Activated CD8-positive, alpha-beta memory T cell treated with anti-CD3 and anti-CD28 coated beads for 4 hours (primary cell): ENCODE measurements at places on chromosomes 2 and 18.

DNA sequence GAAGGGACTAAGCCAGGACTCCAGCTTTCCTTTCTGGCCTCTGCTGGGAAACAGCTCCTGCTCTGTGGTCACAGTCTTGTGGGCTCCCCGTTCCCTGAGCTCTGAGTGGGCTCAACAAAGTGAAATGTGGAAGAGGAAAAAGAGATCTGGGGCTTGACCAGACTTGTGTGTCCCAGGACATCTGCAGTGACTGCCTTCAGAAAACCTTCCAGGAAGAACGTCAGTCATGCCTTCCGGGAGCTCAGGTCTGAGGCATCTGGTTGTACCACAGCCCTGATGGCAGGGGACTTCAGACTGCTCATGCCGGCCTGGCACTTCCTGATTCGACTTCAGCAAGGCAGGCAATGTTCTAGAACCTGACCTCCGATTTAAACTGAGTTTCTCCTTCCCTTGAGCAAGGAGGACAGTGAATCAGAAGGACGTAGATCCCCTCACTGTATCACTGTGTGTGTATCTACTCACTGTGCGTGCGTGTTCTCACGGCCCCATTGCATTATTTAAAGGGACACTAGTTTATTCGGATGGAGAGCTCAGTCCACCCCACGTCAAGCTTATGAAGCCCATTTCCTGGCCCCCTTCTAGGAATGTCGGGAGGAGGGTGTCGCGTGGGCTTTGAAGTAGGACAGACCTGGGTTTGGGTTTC is 548 bp upstream of the FBLN7 start:
- DNase-seq: no peak

- DNase-seq: no peak
Observed at GRCh38 chr2:31386648-31387047, 27.9 kb downstream of the XDH start.

GRCh38 chr2:118105497-118105896 is 17.2 kb downstream of the INSIG2 start:
- DNase-seq: no peak

- DNase-seq: no peak
Observed at GRCh38 chr2:33372940-33373553, 103.4 kb upstream of the RASGRP3 start.

GRCh38 chr2:74544634-74545033 is 9.1 kb downstream of the LOXL3 start:
- DNase-seq: no peak

- no peak for DNase-seq
Observed at GRCh38 chr2:201890453-201890852, 84.1 kb downstream of the CDK15 start.

- no peak for DNase-seq
Observed at GRCh38 chr2:178025551-178026185, 46.9 kb downstream of the PDE11A start.

- DNase-seq: no peak
Observed at GRCh38 chr18:72460210-72460680, 83.9 kb downstream of the CBLN2 start.

DNA sequence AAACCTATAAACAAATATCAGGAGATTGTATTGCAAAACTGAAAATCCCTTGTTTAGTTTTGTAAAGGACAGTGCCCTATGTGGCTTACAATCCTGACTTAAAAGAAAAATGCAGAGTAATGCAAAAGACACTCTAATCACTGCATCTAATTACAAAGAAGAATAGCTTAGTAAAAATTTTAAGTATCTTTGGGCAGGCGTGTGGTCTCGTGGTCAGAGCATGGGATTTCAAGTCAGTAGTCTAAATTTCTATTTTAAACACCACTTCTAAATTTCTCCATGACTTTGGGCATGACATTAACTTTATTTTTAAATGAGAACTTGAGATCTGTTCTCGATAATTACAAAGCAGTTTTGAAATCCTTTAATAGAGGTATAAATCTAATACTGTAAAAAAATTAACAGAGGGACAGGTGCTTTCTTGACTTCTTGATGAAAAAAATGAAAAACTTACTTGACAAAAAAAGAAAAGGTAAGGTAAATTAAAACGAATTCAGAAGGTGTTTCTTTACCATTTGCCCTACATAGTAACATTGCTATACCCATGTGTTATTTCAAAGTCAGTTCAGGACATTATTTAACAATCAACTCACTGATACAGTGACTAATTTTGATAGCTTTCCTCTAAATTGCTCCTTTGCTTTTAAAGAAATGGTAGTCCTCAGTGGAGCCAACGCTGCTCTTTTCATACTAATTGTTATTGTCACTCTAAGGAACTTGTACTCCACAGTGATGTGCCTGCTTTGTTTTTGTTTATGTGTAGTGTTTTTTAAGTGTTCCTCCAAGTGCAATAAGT is 17.6 kb upstream of the FTCDNL1 start:
- DNase-seq: no peak

- no peak for DNase-seq
Observed at GRCh38 chr2:74083750-74084149, 64.0 kb downstream of the BOLA3 start.

GRCh38 chr2:133421516-133422324 is 146.5 kb downstream of the NCKAP5 start:
- no peak for DNase-seq

DNA sequence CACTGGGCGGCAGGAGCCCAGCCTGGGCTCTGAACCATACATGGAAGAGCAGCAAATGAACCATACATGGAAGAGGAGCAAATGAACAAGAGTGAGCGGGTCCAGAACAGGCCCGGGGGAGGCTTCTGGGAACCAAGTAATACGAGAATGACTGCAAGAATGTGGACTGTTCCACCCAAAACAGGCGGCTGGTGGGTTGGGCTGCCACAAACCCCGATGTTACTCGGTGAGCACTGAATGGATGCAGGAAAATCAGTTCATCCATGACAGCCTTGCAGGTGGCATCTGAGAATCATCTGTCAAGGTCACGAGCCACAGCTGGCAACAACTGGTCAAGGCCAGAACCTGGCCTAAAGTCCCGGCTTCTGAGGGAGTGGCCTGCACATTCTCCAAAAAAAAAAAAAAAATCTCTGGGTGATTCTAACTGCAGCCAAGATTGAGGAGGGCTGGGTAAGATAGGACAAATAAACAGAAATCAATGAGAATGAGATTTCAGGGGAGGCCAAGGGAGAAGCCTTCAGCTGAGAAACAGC is 106.1 kb downstream of the ZNF516 start:
- no peak for DNase-seq

- DNase-seq: no peak
Observed at GRCh38 chr2:148982282-148982681, 56.2 kb upstream of the LYPD6B start.

- DNase-seq: no peak
Observed at GRCh38 chr18:48934415-48934722, 16.4 kb downstream of the SMAD7 start.

DNA sequence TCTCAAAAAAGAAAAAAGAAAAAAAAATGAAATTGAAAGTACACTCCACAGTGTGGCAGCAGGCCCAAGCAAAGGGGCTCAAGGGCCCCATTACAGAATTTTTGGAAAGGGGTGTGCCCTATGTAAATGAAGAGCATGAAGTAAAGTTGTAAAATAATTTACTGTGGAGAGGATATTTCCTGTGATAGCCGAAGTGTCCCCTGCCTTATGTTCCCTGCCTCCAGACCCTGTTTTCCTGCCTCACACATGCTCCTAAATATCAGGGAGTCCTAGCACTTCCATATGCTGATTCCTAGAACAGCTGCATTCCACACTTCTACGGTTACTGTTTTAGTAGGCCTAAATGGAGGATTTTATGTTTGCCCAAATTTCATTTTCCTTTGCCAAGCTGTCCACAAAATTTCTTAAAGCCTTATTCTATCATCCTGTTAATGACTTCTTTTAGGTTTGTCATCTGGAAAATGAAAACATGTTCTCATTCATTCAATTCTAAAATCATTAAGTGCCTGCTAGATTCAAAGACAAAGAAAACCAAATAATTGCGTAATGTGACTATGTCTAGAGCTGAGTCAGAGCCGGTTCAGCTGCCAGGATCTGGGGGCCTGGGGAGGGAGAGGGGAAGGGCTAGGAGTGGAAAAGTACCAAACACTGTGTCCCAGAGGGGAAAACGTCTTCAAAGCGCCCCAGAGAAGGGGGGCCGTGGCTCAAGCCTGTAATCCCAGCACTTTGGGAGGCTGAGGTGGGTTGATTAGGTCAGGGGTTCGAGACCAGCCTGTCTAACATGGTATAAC is 25.9 kb upstream of the IMPA2 start:
- DNase-seq: no peak

DNA sequence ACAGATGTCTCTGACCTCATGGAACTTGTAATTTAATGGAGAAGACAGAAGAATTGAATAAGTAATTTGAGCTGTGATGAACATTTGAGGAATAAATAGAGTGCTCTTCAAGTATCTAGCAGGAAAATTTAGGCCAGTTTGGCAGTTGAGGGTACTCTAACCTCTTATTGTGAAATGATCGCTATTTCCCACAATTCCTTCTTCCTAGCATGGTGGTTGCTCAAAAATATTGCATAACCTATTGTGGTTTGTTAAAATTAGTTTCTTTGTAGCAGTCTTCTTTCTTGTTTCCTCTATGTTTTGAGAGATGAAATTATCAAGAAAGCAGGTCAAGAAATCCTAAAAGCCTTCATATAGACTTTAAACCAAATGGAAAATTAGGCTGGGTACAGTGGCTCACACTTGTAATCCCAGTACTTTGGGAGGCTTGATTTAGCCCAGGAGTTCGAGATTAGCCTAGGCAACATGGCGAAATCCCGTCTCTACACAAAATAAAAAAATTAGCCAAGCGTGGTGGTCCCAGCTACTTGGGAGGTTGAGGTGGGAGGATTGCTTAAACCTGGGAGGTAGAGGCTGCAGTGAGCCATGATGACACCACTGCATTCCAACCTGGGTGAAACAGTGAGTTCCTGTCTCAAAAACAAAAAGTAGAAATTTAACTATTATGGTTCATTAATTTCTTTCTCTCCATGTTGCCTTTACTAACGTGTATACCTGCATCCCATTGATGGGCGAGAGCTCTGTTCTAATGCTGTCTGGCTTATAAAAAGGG is 58.7 kb downstream of the RBKS start:
- DNase-seq: no peak

DNA sequence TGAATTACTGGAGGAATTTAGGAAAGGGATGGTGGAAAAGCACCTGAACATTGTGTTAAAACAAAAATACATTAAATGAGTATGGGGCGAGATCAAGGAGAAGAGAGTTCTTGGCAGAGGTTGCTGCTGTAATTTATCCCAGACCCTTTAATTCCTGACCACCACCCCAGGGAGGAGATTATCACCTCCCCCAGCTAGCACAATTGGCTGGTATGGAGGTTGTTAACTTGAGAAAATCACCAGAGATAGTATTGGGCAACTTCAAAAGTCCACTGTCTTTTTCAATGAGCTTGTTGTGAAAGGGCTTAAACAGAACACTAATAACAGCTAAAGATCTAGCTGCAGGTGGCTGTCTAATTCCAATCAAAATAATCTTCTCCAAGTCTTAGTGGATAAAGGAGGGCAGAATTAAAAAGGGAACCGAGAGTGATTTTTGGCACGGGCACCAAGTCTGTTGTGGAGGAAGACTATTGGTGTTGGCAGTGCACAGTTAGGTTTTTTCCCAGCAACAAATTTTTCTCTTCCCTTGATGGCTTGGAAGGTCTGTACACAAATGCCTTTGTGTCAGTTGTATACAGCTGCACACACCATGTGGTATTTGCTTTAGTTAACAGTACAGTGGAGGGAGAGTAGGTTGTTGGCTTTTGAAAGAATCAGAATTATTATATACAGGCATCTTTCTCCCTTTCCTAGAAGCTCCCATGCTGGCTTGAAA is 289.5 kb downstream of the SLC4A3 start:
- DNase-seq: no peak

DNA sequence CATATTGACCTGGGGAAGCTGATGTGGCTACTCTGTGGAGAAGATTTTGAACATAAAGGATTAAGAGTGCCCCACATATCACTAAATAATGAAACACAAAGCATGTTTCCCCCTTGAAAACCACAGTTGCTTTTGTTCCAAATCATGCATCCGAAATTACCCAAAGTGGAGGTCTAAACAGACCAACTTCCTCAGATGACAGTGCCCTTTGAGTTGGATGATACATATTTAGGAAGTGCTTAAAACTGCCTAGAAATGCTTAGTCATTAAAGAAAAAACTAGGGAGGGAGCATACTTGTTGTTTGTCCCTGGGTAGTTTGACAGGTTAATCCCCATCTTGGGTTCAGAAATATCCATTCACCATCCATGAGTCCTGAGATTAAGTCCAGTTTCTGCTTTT is 1070.3 kb downstream of the SUCLG1 start:
- no peak for DNase-seq

DNA sequence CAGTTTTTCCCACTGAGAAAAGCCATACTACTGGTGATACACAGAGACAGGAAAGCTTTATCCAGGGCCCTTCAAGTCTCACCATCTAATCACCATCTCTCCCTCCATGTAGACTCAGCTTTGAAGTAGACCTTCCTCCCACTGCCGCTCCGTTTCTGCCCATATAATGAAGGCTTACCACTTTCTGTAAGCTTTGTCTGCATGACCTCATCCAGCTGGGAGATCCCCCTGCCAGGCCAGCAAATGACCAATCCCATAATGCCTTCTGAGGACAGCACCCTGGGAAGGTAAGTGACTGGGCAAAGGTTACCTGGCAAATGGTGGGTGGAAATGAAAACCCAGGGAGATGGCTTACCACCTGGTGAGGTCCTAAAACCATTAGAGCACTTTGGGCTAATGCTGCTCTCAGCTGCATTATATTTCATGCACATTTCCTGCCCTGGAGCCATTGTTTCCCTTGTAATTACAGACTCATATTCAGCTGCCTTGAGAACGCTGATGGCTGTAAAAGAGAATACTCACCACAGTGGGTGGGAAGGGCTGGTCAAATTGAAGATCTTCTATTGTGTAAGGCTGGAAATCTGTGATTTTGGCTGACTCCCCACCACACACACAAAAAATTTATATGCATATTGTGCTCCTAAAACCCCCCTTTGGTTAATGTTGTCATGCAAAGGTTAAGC is 350.7 kb upstream of the SYT4 start:
- DNase-seq: no peak

DNA sequence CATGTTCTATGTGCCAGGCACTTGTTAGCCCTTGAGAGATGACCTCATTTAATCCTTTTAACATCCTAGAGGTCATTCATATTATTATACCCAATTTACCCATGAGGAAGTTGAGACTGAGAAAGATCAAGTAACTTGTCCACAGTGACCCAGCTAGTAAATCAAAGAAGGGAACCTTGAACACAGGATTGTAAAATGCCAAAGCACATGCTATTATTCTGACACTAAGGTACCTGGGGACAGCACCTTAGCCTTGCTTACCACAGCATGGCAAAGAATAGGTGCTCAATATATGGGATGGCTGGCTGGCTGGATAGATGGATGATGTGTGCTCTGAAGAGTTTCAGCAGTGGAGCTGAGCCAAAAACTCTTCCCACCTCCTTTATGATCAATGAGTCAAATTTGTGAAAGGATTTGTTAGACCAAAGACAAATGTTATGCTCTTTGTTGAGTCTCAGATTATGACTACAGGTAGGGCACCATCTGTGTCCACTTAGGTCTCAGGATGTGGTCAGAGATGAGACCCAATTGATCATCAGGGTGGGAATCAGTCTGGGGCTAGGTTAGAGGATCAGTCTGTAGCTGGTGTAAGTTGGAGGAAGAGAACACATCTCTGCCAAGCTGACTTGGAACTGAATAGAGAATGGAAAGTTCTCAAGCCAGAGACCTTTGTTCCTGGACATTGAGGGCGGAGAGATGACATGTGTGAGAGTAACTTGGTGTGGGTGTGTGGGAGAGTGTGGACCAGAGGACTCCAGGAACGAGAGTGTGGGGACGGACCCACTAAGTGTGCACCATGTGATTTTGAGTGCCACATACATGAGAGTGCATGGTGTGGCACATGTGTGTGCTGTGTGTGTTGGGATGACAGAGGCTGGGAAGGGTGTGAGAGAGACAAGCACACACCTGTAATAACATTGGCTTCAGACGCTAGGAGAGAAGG is 16.3 kb upstream of the PKDCC start:
- no peak for DNase-seq
